Left lung (tissue), 14 donors: ENCODE measurements at places on chromosomes 1 and 21.
A peak's percentile ranks its signal among the peaks of the same experiment; 100 is the strongest.

DNA sequence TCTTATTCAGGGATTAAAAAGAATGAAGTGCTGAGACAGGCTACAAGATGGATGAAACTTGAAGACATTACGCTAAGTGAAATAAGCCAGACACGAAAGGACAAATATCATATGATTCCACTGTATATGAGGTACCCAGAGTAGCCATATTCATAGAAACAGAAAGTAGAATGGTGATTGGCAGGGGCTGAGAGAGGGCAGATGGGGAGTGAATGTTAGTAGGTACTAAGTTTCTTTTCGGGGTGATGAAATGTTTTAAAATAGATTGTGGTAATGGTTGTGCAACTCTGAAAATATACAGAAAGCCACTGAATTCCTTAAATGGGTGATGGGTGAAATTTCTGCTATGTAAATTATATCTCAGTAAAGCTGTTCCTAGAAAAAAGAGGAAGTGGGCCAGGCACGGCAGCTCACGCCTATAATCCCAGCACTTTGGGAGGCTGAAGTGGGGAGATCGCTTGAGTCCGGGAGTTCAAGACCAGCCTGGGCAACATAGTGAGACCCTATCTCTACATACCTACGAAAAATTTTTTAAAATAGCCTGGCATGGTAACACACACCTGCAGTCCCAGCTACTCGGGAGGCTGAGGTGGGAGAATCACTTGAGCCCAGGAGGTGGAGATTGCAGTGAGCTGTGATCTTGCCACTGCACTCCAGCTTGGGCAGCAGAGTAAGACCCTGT, 15.9 kb downstream of the SLC27A3 start:
- DNase-seq = no peak

- no peak for DNase-seq
These were observed 53.8 kb downstream of the SLC16A1 start for GRCh38 chr1:112902221-112902620.

DNA sequence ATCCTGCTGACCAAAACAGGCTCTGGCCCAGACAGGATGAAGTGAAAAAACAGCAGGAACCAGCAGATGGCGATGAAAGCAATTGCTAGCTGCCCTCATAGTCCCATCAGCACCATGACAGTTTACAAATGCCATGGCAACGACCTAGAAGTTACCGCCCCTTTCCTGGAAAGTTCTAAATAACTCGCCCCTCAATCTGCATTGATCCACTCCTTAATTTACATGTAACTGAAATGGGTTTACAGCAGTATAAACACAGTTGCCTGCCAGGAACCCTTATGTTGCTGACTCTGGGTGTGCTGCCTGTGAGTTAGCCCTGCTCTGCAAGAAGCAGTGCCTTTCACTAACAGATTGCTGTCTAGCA, 65.5 kb upstream of the CR1L start:
- DNase-seq = no peak

- no peak for DNase-seq
These were observed 30.9 kb upstream of the TAL1 start for GRCh38 chr1:47262787-47263413.

DNA sequence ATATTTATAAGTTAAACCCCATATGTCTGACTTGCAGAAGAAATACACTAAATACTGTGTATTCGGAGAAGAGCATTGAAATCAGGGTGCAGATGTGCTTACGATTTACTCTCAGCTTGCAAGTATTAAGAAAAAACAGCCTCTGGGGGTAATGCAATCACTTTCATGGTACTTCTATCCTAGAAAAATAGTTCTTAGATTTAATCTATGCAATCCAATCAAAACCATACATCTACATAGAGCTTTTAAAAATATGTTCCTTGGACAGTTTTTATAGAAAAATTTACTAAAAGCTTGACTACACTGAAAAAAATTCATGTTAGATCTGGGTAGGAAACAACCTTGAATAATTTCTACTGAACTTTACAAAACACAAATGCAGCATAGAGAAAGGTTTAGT, 890.3 kb upstream of the ADGRL2 start:
- DNase-seq = no peak

DNA sequence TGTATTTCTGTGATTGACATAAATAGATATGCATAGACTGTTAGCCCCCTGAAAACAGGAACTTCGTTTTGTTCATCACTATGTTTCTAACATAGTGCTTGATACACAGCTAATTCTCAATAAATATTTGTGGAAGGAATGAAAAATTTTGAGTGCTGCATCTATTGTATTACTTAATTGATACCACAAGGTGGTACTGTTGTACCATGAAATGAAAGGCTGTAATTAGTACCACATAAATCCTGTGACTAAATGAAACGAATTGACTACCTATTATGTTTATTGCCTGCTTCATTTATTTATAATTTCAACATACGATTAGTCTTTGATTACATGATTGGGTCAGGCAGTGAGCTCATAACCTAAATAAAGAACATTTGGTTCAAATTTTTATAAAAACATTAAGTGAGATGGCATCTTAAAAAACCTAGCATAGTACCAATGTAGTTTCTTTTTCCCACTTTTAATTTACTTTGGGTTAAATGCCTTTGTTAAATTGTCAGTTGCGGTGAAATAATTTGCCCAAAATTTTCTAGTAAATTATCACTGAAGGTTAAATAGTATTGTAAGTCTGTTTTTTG, 15.0 kb upstream of the TGFB2 start:
- peak; percentile 42 for DNase-seq

- no peak for DNase-seq
These were observed 36.9 kb downstream of the NCF2 start for GRCh38 chr1:183553331-183553730.

GRCh38 chr1:36269408-36269838, 36.7 kb upstream of the SH3D21 start:
- DNase-seq = no peak

DNA sequence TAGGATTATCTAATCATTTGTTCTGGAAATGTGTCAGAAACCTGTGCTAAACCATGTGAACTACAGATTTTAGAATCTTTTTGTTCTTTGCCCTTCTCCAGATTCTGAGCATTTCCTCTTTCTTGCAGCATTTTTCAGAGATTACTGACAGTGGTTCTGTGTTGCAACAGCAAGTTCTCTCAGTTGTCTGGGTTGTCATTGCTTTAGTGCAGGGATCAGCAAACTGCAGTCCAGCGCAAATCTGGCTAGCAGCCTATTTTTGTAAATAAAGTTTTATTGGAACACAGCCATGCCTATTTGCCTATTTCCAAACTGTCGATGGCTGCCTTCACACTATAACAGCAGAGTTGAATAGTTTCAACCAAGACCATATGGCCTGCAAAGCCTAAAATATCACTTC, 66.3 kb upstream of the LRRC8D start:
- DNase-seq = no peak

DNA sequence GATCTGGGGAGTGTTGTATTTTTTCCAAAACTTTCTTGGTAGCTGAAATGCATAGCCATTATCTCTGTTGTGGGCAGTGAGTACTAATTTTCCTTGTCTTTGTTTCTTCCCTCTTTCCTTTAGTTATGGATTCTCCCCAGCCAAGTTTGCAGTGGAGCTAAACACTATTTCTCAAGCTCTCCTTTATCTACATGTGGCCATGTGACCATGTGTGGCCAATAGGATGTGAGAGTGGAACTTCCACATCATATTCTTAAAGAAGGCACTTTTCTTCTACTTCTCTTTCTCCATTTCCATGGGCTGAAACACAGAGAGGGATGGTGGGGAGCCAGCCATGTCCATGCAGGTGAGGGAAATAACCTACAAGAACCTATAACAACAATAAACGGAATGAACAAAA, 230.8 kb downstream of the CTH start:
- no peak for DNase-seq

DNA sequence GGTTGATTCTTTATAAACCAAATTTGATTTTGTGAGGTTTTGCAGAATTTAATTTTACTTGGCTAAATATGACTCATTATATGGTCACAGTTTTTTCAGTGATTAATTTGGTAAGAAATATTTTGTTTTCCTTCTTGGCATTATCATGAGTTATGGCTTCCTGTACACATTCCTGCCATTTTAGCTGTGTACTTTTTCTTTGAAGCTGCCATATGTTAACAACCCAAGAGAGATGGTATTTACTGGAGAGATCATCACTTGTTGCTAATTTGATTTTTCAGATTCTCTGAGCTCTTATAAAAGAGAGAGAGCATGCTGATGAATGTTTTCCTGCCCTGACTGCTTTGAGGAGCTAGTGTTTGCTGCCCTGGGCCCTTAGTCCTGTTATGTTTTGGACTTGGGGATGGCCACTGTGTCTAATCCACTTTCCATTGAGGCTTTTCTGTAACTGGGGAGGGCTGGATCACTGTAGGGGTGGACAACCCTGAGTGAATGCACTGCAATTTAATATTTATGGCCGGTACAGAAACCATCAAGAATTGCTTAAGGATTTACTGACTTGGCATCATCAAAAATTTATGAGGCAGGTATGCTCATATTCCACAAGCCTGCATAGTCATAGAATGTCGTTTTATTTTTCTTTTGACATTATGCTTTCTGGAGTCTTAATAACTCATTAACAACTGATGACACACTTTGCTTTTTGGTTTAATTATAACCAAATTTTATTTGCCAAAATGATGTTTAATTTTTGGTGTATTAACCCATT, 200.9 kb downstream of the DISC1 start:
- no peak for DNase-seq

DNA sequence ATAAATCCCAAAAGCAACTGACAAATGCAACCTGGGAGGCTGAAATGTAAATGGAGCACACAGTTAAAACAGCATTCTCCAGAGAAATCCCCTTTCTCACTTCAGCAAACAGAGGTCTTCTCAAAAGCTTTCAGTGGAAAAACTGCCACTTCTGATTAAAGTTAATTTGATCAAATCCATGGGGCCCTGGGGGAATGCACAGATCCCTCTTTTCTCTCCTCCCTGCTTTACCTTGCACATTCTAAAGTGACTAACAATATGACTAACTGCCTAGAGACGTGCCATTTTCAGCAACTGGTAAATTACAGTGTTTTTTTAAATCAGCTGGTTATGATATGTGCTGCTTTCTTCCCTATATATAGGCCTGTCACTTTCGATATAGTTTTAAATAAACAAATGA, 142.5 kb downstream of the RERE start:
- DNase-seq = no peak

DNA sequence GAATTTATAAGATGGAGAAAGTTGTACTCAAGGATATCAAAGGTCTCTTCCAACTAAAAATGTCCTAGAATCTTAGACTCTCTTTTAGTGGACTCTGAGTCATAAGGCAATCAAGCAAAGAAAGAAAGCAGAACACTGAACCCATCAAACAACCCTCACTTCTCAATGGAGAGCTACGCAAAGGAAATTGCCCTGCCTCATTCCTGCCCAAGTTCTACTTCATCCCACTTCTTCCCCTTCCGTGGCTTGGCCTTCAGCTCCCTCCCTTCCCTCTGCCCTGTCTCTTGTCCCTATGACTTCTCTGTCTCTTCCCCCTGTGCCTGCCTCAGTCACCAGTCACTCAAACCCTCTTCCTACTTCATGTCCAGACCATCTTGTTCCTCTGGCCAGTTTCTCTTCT, 58.5 kb downstream of the RIMS3 start:
- DNase-seq = no peak
